ENCODE measurements at places on chromosomes 16 and 17.

- DNase-seq = peak; percentile 43
Observed at GRCh38 chr16:28610595-28611191, 849 bp upstream of the SULT1A1 start.

DNA sequence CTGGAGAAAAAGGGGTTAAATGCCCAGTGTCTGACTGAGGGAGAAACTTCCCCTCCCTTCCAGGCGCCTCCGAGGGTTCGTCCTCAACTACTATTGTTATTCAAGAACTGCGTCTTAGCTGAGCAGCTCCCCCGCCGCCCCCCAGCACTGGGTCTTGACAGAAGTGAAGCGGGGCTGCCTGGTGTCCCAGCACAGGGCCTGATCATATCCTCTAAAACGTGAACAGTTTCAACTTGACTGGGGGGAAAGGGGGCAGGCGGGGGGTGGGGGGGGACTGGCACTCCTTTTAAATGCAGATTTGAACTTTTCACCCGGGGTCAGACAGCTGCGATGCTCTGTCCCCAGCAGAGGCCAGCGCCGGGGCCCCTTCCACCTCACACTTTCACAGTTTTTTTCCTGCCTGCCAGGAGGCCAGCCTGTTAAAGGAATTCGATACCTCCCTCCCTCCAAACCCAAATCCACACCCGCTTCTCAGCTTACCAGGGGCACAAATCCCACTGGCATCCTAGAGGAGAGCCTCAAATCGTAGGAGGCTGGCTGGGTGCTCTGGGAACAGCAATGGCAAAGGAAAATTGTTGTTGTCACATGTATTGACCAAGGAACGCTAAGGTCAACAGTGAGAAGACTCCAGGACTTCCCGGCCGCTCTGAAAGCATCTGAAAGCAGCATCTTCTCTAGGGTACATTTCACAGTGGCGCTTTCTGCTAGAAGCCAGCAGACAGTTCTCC is 14.5 kb downstream of the ZFHX3 start:
- peak; percentile 55 for DNase-seq

- DNase-seq = no peak
Observed at GRCh38 chr16:53912155-53912554, 208.2 kb downstream of the FTO start.

GRCh38 chr17:27495460-27495859 is 39.2 kb downstream of the KSR1 start:
- no peak for DNase-seq

GRCh38 chr17:81428516-81428915 is 33.3 kb downstream of the BAHCC1 start:
- no peak for DNase-seq

DNA sequence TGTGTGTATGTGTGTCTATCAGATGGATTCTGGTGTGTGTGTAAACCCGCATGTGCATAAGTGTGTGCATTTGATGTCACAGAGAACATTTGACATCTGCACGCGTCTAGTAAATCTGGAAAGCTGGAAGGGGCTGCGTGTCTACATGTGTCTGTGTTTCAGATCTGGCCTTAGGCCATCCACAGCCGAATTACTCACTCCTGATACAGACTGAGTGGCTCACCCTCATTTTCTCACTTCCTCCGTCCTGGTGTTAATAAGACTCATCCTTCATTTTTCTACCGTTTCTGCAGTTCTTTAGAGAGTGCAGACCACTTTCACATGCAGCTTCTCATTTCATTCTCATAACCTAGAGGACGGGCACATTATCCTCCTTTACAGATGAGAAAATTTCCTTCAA is 491.6 kb downstream of the CDH13 start:
- no peak for DNase-seq

DNA sequence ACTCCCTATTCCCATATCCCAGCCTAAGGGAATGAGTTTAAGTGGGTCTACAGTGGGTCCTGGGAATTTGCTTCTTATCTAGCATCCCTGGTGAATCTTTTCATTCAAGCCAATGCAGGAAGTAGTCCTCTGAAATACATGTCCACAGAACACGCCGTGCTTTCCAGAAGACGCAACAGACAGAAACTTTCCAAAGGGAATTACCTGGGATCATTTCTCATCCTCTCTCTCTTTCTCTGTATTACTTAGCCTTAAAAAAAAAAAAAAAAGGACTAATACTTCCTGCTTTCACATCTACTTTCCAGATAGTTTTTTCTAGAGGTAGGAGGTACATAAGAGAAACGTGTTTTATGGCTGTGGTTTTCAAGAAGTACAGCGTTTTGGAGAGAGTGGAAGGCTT is 499.0 kb downstream of the MAF start:
- no peak for DNase-seq

DNA sequence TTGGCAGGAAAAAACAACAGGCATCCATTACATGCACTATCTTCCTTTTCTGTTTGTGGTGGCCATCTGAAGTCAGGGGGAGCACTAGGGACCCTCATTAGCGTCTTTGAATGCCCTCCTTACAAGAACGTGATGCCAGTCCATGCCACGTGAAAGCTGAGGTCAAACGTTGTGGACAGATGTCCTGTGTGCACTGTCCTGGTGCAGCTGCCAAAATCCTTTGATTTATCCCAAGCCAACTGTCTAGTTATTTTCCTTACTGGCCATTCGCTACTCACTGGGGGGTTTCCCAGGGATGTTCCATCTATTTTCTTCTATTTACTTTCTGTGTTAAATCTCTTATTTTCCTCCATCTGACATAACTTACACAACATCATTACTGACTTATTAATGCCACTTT is 135.7 kb downstream of the ABCA8 start:
- DNase-seq = no peak

- no peak for DNase-seq
Observed at GRCh38 chr16:83402967-83403366, 404.8 kb upstream of the HSBP1 start.

- no peak for DNase-seq
Observed at GRCh38 chr17:5763595-5764306, 179.4 kb upstream of the NLRP1 start.

GRCh38 chr16:89534252-89534756 is 26.1 kb downstream of the SPG7 start:
- no peak for DNase-seq

DNA sequence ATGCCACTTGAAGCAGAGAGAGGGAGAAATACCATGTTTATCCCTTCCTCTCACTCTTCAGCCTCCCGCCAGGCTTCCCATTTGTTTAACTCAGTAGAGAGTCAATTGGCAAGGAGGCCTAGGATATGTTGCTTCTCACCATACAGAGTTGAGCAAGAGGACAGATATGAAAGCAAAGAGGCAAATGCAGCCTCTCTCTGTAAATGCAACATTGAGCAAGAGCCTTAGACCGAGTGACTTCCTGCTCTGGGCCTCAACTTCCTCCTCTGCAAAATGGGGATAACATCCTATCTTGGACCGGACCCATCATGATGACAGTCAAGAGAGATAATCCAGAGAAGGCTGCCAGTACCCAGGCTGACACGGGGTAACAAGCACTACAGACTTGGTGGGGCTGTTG is 36.8 kb downstream of the SOCS1 start:
- DNase-seq = no peak

DNA sequence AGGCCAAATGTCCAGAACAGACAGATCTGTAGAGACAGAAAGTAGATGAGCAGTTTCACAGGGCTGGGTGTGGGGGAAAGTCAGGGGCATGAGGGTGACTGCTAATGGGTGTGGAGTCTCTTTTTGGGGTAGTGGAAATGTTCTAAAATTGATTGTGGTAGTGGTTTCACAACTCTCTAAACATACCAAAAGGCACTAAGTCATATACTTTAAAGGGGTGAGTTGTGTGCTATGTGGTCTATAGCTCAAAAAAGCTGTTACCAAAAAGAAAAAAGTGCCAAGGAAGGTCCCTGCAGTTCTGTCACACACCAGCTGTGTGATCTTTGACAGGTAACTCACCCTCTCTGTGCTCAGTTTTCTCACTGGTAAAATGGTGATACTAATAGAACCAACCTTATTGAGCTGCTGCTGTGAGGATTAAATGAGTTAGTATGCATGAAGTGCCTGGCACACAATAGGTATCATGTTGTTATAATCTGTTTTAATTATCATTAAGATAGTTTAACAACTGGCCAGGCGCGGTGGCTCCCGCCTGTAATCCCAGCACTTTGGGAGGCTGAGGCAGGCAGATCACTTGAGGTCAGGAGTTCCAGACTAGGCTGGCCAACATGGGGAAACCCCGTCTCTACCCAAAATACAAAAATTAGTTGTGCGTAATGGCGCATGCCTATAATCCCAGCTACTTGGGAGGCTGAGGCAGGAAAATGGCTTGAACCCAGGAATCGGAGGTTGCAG is 10.3 kb downstream of the ITGAX start:
- DNase-seq = no peak

GRCh38 chr17:2904135-2904534 is 107.9 kb downstream of the RAP1GAP2 start:
- no peak for DNase-seq

- DNase-seq = no peak
Observed at GRCh38 chr17:1916963-1917715, 87.3 kb downstream of the RPA1 start.

DNA sequence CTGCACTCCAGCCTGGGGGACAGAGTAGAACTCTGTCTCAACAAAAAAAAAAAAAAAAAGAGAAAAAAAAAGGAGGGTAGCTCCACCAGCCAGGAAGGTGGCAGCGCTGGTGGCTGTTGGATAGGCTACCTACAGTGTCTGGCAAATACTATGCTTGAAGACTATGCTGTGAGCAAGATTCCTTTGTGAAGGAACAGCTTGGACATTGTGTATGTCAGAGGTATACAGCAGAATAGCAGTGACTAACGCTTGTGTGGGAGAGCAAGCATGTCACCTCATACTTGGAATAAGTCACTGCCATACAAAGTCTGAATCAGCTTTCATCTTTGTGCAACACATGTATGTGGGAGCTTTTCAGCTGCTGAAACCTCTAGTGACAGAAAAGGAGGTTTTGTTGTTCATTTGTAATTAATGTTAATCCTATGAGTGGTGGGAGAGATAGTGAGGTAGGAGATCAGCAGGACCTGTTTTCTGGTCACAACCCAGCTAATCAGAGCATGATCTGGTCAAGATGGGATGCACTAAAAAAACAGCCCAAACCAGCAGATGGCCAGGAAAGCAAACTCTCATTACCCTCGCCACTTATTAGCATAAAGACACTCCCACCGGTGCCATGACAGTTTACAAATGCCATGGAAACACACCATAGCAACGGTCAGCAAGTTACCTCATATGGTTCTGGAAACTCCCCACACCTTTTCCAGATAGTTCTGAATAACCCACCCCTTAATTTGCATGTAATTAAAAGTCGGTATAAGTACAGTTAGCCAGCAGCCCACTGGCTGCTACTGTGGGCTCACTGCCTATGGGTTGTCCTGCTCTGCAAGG is 6.8 kb upstream of the ITGAD start:
- no peak for DNase-seq

DNA sequence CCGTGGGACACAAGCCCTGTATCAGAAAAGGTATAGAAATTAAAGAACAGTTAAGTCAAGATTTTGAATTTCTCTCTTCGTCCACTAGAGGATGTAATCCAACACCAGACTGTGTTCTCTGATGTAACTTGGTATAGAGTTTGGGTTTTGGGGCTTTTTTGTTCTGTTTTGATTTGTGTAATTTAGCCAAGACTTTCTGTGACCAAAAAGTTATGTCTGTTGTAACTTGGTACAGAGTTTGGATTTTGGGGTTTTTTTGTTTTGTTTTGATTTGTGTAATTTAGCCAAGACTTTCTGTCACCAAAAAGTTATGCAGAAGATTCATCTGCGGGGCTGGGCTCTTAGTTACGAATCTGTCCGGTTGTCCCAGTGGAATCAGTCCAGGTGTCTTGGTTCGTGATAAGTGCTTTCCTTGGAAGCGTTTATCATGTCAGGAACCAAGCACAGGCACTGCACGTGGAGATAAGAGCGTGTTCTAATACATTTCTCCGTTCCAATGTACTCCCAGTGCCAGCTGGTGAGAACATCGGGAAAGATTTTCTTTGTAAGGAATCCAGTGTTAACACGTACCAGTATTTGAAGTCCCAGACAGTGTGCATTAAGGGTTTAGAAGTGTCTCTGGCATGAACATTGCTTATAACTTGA is 44.1 kb upstream of the SEC14L1 start:
- DNase-seq = no peak

- peak; percentile 56 for DNase-seq
Observed at GRCh38 chr17:73713136-73713535, 68.9 kb upstream of the SDK2 start.

GRCh38 chr16:10280262-10281170 is 98.3 kb upstream of the GRIN2A start:
- DNase-seq = no peak

GRCh38 chr16:74305978-74306784 is 9.6 kb downstream of the PSMD7 start:
- DNase-seq = no peak

DNA sequence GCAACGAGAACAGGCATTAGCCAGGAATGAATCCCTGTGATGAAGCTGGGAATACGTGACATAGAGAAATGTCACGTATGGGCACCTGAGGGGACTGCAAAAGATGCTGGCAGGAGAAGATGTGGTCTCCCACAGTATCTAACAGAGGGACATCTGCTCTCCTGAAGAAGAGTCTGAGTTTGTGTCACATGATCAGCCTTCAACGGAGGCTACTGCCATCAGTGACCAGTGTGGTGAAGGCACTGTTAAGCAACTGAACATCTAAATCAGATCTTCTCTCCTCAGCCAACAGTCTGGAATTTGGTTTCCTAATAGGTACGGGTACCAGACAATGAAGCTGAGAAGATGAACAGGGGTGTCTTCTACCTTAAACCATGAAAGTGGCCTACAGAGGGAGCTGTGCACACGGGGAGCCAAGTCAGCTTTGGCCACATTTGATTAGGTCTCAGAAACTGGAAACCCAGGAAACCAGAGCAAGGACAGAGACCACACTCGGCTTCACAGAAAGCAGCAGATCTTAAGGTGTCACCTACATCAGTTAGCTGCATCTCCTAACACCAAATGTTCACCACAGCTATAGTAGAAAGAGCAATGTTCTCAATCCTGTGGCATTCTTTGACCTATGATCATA is 41.8 kb downstream of the BRD7 start:
- DNase-seq = no peak

DNA sequence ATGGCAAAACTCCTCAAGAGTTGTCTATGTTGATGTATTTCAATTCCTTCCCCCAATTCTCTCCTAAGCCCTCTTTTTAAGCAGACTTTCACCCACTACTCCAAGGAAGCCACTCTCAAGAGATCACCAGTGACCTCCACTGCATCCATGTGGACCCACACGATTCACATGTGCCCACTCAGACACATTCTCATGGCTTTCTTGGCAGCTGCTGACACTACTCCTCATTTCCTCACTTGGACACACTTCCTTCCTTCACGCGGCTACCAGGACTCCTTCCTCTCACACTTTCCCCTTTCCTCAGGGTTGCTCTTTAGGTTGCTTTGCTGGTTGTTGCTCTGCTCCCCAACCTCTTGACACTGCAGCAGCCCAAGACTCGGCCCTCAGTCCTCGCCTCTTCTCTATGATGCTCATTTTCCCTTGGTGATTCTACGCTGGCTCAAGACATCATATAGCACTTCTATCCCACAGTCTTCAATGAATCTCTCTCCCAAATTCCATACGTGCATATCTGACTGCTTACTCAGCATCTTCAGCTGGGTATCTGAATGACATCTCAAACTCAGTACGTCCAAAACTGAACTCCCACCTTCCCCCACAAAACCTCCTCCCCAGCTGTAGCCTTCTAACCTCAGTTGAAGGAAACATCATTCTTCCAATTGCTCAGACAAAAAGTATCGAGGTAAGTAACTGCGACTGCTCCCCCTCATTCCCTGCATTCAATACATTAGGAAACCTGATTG is 28.2 kb downstream of the HELZ start:
- DNase-seq = no peak

Data from iPS-NIHi11 (cell line).